Stimulated activated CD4-positive, alpha-beta T cell treated with anti-CD3 and anti-CD28 coated beads, Interleukin-15, amount 100 ng/mL, for 1 hour (primary cell): ENCODE measurements at places on chromosomes 3 and 15.

GRCh38 chr3:32568953-32569352 lies 1.7 kb downstream of the DYNC1LI1 start:
- DNase-seq = no peak

DNA sequence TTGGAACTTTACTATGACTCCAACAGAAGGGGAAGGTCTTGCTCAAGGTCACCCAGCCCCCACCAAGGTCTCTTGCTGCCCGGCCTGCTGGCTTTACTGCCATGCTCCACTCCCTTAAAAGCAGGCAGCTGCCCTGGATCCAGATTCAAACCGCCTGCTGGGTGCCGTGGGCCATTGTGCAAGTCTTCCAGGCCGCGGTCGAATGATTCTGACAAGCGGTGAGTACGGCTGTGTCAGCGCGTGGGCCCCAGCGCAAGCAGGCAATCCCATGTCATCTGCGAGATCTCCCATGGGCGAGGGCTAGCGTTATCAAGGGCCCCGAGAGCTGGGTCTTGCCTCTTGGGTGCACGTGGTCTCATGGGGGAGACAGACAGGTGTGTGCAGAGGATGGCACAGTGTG lies 37.6 kb downstream of the CORO2B start:
- DNase-seq = no peak

- DNase-seq = no peak
These were observed 78.9 kb downstream of the ESYT3 start for GRCh38 chr3:138513090-138513843.

GRCh38 chr15:60804986-60805949 lies 326.3 kb upstream of the ICE2 start:
- no peak for DNase-seq

DNA sequence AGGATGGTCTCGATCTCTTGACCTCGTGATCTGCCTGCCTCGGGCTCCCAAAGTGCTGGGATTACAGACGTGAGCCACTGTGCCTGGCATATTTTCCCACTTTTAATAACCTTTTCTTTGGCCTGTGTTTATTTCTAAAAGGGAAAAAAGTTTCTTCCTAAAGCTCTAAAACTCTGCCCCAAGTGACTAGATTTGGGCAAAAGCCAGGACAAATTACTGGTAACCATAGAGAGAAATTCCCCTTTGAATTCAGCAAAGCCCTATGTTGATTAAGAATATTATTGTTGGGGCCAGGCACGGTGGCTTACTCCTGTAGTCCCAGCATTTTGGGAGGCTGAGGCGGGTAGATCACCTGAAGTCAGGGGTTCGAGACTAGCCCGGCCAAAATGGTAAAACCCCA lies 11.5 kb upstream of the TRPM7 start:
- no peak for DNase-seq

- no peak for DNase-seq
These were observed 20.9 kb downstream of the KAT2B start for GRCh38 chr3:20060974-20061685.

DNA sequence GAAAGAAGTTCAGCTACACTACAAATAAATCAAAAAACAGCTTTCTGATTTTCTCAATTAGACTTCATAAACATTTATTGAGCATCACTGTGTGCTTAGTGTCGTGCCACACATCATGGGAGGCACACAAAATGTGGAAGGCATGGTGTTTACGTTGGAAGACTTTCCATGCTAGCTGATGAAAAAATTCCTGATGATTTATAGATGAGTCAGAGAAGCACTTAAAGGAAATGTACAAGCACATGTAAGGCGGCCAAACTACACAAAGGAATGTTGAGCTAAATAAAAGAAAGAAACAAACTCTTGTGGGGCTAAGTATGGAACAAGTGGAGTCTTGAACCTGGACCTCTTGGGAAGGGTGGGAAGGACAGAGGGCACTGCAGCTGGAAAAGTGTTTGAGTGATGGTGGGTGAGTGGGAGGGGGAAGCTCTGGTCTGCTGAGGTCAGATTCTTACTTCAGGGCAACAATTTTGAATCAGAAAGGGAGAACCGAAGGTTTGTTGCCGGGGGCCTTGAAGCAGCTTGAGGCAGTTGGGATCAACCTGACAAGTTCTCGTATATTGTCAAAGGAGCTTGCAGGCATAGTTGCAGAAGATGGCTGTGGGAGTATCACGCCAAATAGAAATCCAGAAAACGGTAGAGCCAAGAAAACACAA lies 66.9 kb downstream of the FOXB1 start:
- no peak for DNase-seq

GRCh38 chr3:9026320-9027045 lies 63.2 kb upstream of the RAD18 start:
- DNase-seq = no peak

- DNase-seq = no peak
These were observed 80.6 kb downstream of the MEIS2 start for GRCh38 chr15:37019479-37020433.

GRCh38 chr3:195905970-195906864 lies 2.1 kb downstream of the TNK2 start:
- no peak for DNase-seq

- DNase-seq = no peak
These were observed 80.1 kb upstream of the TRIM42 start for GRCh38 chr3:140597792-140598191.

- DNase-seq = no peak
These were observed 91.3 kb downstream of the UACA start for GRCh38 chr15:70672081-70672480.

DNA sequence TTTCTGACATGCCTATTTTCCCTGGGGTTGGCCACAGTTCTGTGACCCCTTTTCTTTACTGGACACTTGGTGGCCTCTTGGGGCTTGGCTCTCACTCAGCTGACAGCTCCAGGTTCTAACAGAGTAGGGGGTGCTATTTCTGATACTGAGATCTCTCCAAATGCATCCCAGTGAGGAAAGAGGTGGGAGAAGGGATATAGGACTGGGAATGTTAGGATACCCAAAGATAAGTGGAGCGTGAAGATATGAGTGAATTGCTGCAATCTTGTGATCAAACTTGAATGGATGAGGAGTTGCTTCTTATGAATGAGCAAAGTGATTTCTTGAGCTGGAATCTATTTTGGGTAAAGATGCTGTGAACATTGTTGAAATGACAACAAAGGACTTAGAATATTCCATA lies 74.6 kb downstream of the ATP2B2 start:
- DNase-seq = no peak

- no peak for DNase-seq
These were observed 5.8 kb downstream of the SQOR start for GRCh38 chr15:45640616-45641015.

DNA sequence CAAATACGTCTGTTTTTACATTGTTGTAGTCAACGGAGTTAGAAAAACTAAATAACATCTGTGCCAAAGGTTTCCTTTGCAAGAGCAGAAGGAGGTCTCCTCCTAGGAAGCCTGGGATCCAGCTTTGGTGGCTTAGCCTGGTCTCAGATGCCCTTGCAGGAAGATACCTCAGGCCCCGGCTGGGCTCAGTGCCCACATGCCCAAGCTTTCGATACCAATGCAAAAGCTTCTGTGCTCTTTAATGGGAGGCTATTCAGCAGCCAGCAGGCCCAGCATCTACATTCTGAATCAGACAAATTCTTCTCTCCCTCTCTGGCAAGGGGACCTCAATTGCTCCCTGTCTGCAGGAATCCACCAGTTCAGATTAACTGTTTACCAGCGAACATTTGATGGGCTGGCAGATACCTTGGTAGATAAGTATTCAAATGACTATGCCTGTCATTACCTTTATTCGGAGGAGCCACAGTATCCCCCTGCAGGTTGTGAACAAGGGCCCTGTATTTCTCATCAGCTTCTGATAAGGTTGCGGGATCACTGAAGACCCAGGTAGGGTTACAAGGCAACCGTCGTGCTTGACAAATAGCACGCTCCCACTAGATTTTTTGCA lies 180.1 kb upstream of the KBTBD8 start:
- DNase-seq = no peak

- DNase-seq = no peak
These were observed 10.3 kb downstream of the CHCHD6 start for GRCh38 chr3:126714276-126714900.

DNA sequence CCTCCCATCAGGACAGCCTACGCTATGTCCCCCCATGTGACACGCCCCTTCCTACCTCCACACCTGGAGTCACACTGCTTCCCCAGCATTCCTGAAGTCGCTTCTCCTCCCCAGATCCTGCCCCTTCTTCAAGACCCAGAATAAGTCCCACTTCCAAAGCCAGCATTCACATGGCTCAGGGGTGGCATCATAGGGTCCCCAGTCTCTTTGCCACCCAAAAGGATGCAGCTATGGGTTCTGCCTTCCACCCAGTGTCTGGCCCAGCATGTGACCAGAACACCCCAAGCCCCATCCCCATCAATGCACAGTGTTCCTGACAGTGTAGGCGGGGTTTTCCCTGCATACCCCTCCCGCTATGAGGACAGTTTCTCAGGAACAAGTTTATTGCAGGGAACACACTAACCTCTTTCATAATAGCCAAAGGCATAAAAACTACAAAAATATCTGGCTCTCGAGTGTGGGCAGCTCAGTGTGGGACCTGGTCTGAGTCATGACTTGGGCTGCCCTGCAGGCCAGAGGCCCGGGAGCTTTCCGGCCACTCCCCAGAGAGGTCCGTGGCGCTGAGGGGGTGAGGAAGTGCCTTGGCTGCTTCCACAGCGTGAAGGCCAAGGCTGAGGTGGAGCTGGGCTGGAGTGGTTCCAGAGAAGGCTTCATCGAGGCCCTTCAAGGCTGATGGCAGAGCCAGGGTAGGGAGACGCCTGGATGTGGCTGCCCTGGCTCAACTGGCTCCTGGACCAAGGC lies 5.8 kb downstream of the ISLR start:
- no peak for DNase-seq

DNA sequence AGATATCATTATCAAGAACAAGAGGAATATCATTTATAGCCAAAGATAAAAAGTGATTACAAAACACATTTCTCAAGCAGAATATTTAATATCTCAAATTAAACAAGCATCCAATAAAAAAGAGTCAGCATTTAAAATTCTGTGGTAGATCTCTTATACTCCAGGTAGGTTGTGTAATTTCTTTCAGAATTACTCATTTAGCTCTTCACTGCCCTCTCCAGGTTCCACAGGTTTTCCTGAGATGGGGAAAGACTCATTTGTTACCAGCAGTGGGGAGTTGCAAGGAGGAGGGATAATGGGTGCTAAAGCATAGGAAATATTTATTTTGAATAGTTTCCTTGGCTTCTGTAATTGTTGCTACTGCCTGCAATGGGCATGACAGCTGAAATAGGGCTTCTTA lies 83.1 kb upstream of the RASGRP1 start:
- no peak for DNase-seq

- DNase-seq = no peak
These were observed 92.0 kb upstream of the TSEN2 start for GRCh38 chr3:12392101-12392878.

DNA sequence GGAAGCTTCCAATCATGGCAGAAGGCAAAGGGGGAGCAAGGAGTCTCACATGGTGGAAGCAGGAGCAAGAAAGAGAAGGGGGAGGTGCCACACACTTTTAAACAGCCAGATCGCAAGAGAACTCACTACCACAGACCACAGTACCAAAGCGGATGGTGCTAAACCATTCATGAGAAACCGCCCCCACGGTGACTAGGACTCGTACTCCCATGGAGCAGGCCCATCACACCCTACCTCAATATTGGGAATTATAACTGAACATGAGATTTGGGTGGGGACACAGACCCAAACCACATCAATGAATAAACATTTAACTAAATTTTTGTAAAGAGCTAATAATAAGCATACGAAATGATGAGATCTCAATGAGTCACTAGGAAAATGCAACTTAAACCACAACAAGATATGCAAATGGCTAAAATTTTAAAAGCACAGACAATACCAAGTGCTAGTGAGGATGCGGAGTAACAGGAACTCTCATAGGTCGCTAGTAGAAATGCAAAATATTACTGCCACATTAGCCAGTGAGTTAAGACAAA lies 10.0 kb downstream of the MRPS25 start:
- DNase-seq = no peak

GRCh38 chr3:41900265-41900664 lies 61.6 kb downstream of the ULK4 start:
- no peak for DNase-seq

DNA sequence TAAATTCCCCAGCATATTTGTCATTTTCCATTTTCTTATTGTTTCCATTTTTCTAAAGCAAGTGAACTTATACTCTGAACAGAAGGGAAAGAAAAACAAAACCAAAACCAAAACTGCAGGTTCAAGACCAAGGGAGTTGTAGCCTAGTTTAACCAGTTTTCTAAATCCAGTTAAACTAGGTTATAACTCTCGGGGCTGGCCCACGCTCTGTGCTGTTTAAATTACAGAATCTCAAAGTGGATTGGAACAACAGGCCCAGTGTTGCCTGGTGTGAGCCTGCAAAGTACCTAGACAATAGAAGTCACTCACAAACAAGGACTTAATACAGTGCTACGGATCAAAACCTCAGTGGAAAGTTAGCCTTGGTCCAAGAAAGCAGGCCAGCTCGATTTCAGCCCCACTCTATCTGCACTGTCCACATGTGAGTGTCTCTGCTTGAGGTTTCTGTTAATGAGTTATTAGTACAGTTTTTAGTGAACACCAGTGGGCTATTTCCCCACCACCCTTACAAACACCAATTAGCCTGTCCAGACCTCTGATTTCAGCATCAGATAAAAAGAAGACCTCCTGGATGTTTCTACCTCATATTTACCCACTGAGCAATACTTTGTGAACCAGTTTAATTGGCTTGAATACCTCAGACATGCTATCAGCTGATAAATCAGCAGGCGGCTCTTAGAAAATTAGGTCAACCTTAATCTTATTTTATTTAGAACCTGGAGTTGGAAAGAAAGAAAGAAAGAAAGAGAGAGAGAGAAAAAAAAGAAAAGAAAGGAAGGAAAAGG lies 93.8 kb upstream of the PDZRN3 start:
- DNase-seq = no peak

GRCh38 chr3:23885210-23885609 lies 31.6 kb downstream of the NKIRAS1 start:
- no peak for DNase-seq

GRCh38 chr3:5733995-5734394 lies 546.5 kb downstream of the EDEM1 start:
- DNase-seq = no peak

DNA sequence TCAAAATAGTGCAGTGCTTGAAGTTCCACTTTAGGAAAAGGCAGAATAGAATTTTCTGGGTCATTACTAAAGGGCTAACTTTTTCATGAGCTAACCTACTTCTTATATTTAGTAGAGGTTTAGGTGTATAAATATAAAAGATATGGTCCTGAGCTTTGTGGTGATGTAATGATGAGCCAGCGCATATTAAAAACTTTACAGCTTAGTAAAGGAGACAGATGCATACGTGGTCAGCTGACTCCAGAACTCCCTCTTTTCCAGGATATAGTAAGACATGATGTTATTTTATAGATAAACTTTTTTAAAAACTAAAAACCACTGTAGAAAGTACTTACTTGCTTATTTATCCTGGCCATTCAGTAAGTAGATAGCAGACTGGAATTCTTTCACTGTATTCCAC lies 895.0 kb downstream of the CADM2 start:
- no peak for DNase-seq

- DNase-seq = no peak
These were observed 43.2 kb downstream of the SRGAP3 start for GRCh38 chr3:9206287-9206686.

DNA sequence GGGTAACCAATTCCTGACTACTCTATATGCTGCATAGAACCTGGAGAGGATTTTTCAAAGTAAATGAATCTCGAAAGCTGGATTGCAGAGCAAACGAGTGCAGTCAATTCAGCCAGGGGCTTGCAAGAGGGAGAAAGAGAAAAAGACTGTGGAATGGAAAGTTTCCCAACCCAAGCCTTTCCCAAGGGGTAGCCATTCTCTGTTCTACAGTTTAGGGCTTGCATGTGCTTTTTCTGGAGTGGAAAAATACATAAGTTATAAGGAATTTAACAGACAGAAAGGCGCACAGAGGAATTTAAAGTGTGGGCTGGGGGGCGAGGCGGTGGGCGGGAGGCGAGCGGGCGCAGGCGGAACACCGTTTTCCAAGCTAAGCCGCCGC lies 511 bp upstream of the RARB start:
- DNase-seq = no peak
